ENCODE measurements at places on chromosomes 2 and 18.

GRCh38 chr2:204441316-204441715 lies 104.0 kb upstream of the PARD3B start:
- DNase-seq = no peak

- DNase-seq = no peak
These were observed 34.5 kb upstream of the CTAGE1 start for GRCh38 chr18:22452226-22452668.

GRCh38 chr2:167310442-167310841 lies 422.2 kb downstream of the XIRP2 start:
- no peak for DNase-seq

- peak; percentile 56 for DNase-seq
These were observed 31.5 kb downstream of the ACSL3 start for GRCh38 chr2:222892321-222892720.

- DNase-seq = no peak
These were observed 15.0 kb downstream of the DTYMK start for GRCh38 chr2:241671457-241672240.

- DNase-seq = no peak
These were observed 24.9 kb upstream of the BUB1 start for GRCh38 chr2:110702514-110703380.

- DNase-seq = no peak
These were observed 22.2 kb upstream of the SLC16A14 start for GRCh38 chr2:230090967-230091366.

DNA sequence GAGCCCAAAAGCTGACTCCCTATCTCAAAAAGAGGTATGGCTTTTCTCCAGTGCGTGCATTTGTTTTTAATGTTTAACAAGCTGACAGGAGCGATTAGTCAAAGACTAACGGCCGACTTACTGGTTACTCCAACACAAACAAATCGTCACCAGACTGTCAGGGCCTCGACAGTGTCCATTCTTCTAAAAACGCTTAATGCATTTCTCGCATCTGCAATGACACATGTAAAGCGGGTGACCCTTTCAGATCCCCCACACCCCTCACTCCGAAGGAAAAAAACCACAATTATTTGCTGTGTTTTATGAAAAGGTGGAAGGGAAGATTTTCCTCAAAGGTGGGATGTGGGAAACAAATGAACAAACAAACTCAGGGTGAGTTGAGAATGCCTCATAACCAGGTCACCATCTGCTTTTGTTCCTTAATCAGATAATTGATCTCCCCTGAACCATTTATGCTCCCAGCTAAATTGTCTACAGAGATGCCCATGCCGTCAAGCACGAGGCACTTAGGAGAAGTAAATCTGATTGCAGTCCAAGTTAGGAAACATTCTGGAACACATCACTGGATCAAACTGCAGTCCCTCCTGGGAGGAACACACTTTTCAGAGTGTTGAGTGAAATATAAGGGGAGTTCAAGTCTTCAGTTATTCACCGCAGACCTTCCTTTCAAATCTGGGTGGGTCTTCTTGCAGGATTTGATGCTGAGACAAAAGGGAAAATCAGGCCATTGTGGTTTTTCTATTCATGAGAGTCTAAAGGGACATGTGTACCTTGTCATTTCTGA lies 340.8 kb downstream of the CMPK2 start:
- no peak for DNase-seq

GRCh38 chr2:49936965-49937364 lies 782.6 kb upstream of the FSHR start:
- DNase-seq = no peak

- DNase-seq = no peak
These were observed 319 bp downstream of the ZSCAN30 start for GRCh38 chr18:35289727-35290093.

DNA sequence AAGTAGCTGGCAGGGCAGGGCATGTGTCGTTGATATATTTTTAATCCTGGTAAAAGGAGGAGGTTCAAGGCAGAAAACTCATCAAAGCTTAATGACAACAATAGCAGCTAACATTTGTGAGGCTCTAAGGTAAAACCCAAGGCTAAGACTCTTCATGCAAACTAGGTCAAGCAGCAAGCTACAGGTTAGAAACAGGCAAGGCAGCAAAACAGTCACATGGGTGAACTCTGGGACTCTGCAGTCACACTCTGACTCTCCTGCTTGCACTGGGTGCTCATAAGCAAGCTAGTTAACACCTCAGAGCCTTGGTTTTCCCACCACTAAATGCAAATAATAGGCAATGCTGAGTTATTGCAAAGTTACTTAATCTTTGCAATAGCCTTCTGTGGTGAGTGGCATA lies 7.9 kb downstream of the IL1RN start:
- no peak for DNase-seq

- DNase-seq = no peak
These were observed 364.7 kb downstream of the GPD2 start for GRCh38 chr2:156800781-156801361.

DNA sequence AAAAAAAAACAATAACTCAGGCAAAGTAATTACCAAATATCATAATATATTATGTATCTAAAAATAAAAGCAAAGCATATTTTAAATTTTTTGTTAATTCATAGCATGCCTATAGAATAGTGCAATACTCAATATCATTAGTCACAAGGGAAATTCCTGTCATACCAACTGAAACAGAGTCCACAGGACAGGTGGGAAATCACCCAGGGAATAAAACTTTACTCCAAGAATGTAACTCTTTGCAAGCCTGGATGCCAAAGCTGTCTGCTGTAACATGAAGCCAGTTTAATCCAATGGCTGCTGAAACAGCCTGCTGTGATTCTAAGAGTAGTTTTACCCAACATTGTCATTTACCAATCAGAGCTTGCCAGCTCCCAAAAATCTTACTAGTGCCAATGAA lies 40.0 kb upstream of the SULT1C3 start:
- DNase-seq = peak; percentile 37

GRCh38 chr18:48061781-48062570 lies 131.5 kb upstream of the SMAD2 start:
- DNase-seq = no peak

DNA sequence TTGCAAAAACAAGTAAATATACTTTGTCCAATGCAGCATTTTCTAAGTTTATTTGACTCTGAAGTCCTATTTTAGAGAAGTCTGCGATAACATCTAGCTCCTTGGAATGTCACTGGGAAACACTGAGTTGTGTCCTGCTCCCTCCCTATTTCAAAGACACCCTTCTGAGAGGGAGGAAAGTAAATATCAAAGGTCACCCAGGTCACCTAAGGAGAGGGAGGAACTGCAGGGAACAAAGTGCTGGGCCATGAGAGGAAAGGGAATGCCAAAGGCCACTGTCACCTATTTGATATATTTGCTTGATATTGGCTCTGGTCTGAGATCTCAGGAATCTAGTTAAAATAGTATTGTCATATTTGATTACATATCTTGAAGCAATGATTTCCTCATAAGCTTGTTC lies 201.3 kb downstream of the GCA start:
- DNase-seq = no peak

DNA sequence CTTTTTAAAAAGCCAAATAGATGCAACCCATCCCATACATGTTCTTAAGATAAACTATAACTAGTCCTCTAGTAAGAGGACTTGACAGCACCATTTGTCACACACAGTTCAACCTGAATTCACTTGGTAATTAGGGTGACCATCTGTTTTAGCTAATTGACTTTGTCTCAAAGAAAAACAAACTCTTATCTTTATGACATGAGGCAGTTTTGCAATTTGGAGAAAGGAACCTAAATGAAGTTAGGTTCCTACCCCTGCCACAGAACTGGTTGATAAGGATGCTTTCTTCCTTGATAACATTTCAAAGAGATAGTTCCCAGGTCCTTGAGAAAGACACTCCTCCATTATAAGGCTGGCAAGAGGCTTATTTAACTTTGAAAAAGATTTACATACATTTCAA lies 57.4 kb upstream of the LRRTM1 start:
- no peak for DNase-seq

DNA sequence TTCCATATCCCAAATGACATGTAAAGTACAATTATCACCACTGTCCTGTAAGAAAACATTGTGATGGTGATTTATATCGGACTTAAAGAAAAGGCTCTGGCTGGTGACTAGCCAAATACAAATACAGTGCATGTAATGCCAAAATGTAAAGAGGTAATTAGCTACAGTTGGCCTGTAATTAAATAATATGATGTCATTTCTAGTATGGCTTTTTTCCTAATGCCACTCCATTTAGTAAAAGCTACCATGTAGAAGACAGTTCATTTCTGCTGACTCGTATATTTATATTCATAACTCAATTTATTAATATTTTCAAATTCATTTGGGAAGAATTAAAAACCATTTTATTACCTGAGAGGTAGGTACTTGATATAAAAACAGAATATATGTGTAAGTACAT lies 815.7 kb downstream of the ERBB4 start:
- no peak for DNase-seq

DNA sequence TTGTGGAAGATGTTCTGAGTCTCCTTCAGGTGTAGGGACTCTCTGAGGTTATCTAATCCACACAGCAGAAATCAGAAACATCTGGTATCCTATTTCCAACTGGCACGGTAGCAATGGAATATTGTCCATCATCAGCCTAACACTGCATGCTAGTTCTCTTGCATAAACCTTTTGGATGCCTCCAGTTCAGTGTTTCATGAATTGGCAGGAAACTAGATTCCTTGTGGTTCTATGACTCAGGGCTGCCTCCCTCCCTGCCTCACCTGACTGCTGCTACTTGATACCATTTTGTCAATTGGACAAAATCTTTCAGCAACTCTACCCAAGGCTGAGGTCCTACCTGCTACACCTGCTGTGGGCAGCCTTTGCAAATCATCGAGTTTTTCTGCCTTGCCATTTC lies 130.9 kb downstream of the TPGS2 start:
- DNase-seq = peak; percentile 70

GRCh38 chr2:128199141-128199540 lies 108.1 kb downstream of the UGGT1 start:
- DNase-seq = no peak

DNA sequence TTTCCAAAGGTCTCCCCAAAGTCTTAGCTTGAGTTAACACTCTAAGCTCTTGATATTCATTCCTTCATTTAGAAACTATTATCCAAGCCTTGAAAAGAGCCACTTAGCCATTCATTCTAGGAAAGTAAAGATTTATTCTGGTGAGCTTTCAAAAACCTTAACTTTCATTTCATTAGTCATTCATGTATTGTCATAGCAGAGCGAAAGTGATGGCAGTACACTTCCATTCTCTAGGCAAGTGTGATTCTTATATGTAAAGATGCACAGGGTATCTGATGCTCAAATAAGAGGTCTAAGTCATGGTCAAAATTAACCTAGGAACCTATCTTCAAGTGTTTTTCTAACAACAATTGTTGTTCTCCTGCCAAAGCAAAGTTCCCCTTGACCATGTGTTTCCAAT lies 553.0 kb upstream of the FANCL start:
- DNase-seq = no peak

DNA sequence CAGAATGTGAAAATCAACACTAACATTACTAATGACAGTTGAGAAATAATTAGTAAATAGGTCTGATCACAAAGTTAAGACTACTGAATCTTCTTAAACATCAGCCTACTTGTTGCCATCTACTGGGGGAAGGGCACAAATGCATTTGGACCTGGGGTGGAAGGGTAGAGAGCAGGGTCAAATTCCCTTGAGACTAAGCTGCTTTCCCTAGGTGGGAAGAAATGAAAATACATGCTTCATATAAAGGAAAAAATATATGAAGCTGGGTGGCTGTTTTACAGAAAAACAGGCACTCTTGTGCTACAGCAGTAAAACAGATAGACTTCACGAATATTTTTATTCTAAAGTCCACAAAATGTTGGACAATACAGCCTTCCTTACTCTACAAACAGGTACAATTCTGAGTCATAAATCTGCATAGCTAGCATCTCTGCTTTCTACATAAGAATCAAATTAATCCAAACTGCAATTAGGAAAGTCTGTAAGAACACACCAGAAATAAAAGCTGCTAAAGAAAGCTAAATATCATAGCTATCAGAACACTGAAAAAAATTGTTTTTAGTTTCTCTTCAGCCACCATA lies 10.9 kb downstream of the TRIP12 start:
- DNase-seq = no peak

- DNase-seq = no peak
These were observed 190.1 kb downstream of the LRP1B start for GRCh38 chr2:141940709-141941108.

- DNase-seq = no peak
These were observed 634.8 kb downstream of the GALR1 start for GRCh38 chr18:77884454-77884853.

DNA sequence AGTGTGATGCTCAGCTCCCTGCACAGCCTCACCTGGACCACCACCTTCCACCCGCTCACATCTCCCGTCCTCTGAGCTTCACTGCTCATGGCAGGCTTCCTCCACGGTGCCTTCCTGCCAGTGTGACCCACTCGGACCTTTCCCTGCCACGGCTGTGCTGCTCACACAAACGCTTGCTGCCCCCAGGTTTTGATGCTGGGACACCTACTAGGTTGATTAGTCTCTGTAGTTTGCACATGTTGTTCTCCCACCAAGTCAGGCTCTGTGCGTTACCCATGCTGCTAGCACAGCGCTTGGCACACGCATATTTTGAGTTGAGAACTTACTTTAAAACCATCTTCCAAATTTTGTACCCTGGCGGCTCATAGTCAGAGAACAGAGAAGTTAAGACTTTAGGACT lies 2.1 kb downstream of the MC2R start:
- DNase-seq = no peak

GRCh38 chr2:9221223-9221622 lies 14.6 kb downstream of the ASAP2 start:
- DNase-seq = no peak

GRCh38 chr2:146496248-146496647 lies 1348.6 kb upstream of the ACVR2A start:
- DNase-seq = no peak

DNA sequence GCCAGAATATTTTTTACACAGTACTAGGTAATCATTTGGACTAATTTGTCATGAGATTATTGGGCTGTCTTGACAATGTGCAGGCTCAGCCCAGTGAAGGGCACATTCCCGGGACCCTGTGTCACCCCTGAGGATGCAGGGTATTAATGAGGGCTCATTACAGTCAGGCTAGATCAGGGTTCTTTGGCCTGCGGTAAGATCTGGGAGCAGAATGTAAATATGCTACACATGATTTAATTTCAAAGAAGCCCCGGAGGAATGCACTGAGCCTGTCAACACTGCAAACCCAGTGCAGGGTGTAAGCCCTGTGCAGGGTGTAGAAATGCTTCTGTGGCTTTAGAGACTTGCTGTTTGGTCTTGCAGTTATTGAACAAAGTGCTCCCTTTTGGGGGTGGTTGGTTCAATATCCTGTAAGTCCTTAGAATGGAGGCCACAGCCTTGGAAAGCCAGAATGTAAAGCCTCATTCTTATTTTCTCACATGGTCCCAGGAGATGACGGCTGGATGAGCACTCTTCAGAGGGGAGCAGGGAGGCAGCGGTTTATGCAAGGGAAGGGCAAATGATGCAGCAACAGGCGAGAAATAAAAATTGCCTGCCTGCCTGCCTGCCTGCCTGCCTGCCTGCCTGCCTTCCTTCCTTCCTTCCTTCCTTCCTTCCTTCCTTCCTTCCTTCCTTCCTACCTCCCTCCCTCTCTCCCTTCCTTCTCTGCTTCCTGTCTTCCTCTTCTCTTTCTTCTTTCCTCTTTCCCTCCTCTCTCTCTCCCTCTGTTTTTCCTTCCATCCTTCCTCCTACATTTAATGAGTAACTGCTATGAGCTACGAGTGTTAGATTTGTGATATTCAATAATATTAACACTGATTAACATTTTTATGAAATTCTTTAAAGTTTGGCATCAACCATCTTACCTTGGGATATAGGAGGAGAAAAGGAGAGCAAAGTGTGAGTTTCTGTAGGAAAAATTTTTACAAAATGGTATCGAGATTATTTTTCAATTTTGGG lies 148.8 kb downstream of the VAPA start:
- no peak for DNase-seq

- no peak for DNase-seq
These were observed 87.0 kb upstream of the TMEM200C start for GRCh38 chr18:5982332-5982731.

All from PC-9 (cell line).